Fibroblast of villous mesenchyme (primary cell): ENCODE measurements at places on chromosomes 3 and 15.

DNA sequence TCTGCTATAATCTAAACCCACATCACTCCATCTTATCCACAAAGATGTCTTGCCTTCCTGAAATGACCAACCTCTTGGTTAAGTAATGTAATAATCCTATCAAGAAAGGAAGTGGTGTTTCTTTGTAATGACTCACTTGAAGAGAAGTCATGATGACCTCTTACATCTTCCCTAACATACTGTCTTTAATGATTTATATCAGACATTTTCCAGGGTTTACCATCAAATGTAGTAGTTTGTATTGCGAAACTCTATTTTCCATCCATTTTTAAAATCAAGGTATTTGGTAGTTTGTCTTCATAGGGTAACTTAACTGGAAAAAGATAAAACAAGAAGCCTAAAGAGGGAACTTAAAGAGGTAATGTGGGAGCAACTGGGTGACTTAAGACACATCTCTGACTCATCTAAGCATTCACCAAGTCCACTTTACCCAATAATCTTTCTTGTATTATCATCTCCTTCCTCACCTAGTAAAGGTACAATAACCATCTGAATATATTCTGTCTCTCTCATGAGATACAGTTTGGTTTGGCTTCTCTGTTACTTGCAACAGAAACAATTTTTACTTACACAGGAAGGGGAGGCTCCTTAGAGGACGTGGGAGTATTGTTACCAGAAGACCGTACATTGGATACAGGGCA, 5.7 kb upstream of the MAPK6 start:
- peak; percentile 70 for DNase-seq

DNA sequence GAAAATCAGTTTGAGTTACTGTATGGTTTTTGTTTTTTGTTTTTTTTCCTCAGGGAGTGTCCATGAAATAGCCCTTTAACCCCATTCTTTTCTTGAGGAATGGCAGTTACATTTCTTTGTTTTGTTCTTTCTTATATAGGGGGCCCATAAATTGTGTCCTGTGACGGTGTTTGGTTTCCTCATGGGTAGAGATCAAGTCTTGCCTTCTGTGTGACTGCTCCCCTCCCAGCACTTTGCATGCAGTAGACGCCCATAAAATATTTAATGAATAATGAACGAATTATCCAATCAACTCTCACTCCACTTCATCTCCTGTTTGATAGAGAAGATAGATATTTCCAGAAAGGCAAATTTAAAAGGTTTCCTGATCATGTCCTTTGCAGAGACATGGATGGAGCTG, 78.1 kb downstream of the CADPS start:
- no peak for DNase-seq

DNA sequence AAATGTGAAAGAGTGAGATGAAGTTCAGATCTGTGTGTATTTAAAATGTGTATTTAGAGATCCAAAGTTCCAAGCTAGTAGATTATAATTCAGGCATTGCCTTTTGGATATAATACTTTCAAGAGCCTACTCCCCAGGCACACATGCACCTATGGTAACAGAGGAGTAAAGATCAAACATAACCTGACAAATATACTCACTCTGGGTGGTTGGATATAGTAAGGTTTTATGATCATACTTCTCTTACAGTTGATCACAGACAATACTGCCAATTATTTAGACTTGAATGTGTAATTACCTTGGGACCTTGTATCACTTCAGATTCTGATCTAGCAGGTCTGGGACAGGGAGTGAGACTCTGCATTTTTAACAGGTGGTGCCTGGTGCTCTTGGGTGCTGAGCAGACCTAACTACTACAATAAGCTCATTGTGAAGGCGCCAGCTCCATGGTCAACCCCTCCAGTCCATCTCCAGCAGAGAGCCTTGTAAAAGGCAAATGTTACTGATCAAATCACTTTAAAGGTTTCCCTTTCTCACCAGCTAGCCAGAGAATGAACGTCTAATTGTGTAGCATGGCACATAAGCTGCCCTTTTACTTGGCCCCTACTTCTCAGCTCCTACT, 55.5 kb downstream of the NBEAL2 start:
- no peak for DNase-seq

- no peak for DNase-seq
These were observed 38.8 kb downstream of the SPG21 start for GRCh38 chr15:64950888-64951287.

DNA sequence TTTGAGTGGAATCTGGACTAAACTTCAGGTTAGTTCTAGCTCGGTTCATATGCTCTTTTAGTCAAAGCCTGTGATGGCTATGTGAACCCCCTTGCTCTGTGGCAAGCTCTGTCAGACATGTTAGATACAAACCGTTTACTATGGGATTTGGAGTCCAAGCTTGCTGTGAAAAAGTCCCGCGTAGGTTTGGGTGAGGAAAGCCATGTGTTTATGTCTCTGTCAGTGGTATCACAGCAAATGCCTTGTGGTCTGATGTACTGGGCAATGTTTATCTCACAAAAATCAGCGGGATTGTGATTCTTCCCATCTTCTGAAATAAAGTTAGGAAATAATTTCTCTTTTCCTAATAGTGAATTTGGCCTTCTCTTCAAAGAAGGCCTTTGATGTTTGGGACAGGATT, 5.0 kb downstream of the BOC start:
- peak; percentile 61 for DNase-seq

GRCh38 chr3:55483196-55484095, 3.7 kb downstream of the WNT5A start:
- peak; percentile 33 for DNase-seq

GRCh38 chr15:97733373-97733772, 227.1 kb upstream of the ARRDC4 start:
- DNase-seq = no peak

DNA sequence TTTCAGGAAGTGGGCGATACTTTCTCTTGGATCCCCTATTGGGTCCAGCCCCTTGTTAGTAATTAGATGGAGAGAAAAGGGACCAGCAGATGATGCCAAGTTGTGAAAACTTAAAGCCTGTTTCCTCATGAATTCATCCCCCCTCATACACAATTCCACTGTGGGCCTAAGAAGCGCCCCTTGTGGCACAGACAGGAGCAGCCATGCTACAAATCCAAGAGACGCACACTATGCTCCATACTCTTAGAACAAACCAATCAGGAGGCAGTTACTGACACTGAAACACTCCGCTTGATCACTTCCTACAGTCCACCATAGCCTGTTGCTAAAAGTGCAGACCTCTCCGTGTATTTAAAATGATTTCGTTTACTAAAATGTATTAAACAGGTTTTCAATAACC, 111.3 kb upstream of the ARRDC4 start:
- no peak for DNase-seq

DNA sequence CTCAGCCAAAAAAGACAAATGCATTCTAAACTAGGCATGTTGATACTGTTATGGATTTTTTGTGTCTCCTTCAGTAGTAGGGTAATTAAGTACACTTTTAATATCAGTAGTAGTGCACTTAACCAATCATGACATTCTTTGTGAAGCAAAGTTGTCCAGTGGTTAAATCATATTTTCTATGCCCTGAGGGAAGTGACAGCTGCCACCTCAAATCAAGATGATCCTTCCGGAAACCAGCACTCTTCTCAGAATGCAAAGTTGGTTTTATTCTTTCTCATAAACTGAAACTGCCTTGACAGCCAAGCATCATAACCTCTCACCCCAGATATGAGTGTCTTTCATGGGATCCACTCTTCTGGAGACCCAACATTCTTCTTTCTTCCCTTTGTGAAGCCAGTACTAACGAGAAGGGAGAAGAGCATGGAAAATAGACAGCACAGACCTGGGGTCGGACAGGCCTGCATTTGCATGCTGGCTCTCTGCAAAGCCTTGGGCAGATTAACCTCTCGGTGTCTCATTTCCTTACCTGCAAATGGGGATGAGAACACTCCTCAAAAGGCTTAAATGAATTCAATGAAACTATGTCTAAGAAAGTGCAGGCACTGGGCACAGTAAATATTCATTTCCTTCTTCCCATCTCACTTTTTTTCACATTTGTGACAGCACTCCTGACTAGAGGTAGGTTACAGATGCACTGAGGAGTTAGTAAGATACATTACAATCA, 13.2 kb downstream of the AAGAB start:
- no peak for DNase-seq

GRCh38 chr3:183208260-183208659, 44.8 kb upstream of the B3GNT5 start:
- DNase-seq = no peak

DNA sequence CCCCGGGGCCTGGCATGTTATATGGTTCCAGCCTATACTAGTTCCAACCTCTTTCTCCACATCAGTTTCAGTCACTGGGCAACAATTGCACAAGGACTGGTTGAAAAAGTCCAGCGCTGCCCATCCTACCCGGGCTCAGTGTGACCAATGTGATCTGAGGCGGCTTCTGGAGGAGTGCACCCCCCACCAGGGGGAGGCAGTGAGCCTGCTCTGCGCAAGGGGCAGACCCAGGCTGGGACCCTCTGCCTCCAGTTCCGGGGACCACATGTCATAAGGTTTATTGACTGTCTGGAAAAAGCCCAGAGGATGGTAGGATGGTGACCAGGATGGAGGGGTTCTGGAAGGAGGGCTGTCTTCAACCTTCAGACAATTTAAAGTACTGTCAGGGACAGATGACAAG, 25.6 kb upstream of the NR2E3 start:
- DNase-seq = no peak

- DNase-seq = no peak
These were observed 27.5 kb upstream of the TGM5 start for GRCh38 chr15:43294091-43294706.

DNA sequence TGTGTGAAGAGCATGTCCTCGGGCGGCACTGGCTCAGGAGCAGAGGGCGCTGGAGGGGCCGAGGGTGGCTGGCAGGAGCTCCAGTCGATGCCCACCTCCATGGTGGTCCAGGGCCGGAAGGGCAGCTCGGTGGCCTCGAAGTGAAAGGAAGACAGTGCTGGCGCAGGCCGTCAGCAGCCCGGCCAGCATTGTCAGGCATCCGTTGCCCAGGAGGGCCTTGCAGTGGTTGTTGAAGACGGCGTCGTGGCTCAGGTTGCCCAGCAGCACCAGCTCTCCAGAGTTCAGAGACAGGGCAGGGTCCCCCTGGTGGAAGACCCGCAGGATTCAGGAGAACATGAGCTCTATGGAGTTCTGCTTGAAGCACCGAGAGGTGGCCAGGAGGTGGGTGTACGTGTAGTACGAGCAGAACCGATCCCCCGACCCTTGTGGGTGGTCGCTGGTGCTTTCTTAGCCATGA, 16.5 kb upstream of the SIAH2 start:
- DNase-seq = no peak

- DNase-seq = no peak
These were observed 131.7 kb downstream of the STAG1 start for GRCh38 chr3:136620436-136620835.

DNA sequence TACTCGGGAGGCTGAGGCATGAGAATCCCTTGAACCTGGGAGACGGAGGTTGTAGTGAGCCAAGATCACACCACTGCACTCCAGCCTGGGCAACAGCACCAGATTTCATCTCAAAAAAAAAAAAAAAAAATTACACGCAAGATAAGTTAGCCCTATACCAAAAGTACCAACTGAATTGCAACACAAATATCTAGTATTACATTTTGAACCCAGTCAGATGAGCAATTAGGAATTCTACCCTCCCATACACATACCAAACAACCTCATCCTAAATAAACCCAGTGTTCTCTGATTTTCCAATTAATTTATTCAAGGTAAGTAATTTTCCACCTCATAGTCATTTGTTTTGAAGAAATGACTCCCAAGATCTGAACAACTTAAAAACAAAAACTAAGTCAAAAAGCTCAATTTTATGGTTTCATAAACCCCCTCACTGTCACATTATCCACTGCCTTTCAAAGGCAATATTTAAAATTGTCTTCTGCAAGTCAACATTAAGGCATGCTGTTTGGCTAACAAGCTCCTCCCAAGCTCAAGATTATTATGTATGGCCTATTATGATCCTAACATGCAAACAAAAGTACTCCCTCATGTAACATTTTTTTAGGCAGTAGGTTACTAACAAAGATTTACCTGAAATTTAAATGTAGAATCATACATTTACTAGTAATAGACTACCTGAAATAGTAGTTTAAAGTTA, 4.5 kb downstream of the RAF1 start:
- DNase-seq = peak; percentile 33

DNA sequence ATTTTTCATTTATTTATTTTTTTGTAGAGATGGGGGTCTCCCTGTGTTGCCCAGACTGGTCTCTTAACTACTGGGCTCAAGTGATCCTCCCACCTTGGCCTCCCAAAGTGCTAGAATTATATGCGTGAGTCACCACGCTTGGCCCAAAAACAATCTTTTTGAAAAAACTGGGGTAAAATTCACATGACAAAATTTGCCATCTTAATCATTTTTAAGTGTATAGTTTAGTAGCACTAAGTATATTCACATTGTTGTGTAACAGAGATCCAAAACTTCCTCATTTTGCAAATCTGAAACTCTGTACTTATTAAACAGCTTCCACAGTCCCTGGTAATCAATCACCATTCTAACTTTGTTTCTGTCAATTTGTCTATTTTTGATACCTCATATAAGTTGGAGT, 5.2 kb downstream of the SNX1 start:
- DNase-seq = no peak

DNA sequence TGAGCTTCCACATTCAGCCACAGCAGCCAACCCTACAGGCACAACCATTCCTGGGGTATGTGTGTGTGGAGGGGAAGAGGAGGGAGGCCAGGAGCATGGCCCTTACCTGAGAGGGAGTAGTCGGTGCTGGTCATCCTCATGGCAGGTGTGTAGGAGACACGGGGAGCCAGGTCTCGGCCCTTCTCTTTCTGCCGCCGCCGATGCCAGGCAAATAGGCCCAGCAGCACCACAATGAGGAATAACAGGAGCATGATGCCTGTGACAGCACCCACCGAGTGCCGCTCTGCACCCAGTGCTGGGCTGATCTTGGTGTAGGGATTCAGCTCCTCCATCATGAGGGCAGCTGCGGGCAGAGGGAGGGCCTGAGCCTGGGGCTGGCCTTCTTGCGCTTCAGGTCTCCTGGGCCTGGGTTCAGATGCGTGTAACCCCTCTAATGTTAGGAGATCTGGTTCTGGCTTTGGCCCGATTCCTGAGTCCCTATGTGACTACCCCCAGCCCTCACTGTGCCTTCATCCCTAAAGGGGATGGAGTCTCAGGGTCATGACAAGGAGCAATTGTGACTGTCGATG, 44.4 kb downstream of the RAB11A start:
- no peak for DNase-seq

DNA sequence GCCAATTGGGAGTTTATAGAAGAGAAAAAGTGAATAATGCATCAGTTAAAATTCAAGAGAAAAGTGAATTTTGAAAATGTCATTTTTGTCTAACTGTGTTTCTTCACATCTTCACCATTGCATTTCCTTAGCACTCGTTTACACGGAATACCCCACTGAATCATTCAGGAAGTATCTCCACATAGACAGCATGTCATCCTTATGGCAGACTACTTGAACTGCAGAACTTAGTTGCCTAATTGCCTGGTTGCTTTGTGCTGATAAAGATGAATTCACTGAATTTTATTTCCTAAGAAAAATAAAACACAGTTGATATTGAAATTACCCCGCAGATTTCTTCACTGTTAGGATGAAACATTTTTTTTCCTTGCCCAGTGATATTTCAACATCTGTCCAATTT, 627.1 kb downstream of the ROBO1 start:
- DNase-seq = no peak
